PC-9 (cell line): ENCODE measurements at places on chromosomes 2 and 18.

DNA sequence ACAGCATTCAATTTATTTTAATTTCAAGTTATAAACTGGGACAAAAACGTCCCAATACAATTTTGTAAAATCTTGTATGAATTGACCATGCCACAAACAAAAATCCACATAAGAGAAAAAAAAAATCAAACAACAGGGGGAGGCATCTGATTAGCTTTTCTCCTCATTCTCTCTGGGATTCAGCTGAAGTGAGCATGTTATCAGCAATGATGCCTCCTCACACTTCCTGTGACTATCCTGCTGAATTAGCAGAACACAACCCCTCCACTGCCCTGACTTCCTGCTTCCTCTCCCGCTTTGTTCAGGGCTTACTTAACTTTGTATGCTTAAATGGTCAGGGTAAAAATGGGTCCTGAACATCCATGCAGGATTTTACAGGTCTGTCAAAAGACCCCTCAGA, 132.2 kb upstream of the ITGB6 start:
- DNase-seq: no peak

DNA sequence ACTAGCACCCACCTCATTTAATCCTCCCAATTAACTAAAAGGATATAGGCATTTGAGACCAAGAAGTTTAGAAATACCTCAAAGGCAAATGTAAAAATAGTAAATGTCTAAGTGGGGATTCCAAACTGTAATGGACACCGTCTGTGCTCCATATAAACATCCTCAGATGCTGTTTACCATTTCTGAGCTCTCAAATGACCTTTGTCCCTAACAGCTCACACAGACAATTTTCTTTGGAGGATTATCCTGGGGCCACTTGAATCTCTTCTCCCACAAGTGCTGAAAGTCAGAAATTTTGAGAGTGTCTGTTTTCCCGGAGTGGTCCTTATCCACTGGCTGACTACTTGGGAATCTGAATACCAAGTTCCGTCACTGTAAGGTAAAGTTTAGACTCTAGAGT, 1418.9 kb downstream of the LRP1B start:
- DNase-seq: no peak

DNA sequence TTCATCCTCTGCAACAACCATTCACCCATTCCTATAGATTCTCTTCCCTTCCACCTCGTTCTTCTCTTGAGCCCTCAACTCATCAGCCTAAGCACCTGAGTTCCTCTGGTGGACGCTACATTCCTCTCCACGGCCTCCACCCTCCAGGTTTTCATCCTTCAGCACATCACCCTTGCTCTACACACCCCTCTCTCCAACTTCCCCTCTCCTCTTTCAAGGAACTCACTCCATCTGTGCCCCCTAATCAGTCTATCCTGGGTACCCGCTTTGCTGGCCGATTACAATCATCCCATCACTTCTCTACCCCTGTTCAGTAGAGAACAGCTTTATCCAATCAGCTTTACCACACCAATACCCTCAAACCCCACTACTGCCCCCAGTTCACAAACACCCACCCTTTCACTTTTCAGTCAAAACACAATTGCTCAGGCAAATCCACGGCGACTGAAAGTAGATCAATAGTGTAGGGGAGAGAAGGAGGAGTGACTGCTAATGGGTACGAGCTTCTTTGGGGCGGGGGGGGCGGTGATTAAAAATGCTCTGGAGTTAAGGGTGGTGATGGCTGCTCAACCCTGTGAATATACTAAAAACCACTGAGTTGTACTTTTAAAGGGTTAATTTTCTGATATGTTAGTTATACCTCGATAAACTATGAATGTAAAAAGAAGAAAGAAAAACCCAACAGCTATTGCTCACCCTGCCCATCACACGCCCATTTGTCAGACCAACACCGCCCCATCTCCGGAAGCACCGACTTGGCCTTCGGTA, 857 bp downstream of the DYM start:
- no peak for DNase-seq

DNA sequence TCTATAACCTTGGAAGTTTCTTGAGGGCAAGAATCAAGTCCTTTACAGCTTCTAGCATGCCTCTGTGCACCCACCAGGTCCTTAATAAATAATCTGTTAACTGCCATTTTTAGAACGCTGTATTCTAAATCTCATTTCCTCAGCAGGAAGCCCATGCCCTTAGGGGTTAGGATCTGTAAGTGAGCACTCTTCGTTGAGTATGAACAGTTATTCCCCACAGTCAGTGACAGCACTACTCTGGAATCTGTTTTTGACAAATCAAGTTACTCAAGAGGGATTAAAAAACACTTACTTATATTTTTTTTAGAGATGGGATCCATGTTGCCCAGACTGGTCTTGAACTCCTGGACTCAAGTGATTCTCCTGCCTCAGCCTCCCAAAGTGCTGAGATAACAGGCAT, 14.6 kb downstream of the PAIP2B start:
- no peak for DNase-seq

GRCh38 chr2:113116100-113116958, 11.1 kb upstream of the IL1RN start:
- DNase-seq: no peak

GRCh38 chr2:131076707-131077106, 16.6 kb downstream of the FAM168B start:
- no peak for DNase-seq

DNA sequence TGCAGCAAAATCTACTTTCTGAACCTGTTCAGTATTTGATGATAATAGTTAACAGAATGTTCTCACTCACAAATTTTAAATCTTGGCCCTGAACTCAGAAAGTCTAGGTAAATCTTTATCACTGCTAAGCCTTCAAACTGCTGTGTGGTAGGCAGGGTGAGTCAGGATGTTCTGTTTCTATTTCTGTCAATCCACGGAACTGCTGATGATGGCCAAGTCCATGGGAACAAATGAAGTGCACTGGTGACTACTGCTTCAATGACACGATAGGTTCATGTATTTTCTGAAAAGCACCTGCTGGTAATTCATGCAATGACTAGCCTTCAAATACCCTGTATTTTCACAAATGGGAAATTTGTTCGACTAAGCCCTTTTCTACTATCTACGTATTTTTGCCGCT, 14.2 kb downstream of the NIFK start:
- DNase-seq: no peak
